ENCODE measurements at places on chromosomes 11 and 22.

- DNase-seq = no peak
Measured at GRCh38 chr22:47446331-47446730, 683.9 kb downstream of the TBC1D22A start.

DNA sequence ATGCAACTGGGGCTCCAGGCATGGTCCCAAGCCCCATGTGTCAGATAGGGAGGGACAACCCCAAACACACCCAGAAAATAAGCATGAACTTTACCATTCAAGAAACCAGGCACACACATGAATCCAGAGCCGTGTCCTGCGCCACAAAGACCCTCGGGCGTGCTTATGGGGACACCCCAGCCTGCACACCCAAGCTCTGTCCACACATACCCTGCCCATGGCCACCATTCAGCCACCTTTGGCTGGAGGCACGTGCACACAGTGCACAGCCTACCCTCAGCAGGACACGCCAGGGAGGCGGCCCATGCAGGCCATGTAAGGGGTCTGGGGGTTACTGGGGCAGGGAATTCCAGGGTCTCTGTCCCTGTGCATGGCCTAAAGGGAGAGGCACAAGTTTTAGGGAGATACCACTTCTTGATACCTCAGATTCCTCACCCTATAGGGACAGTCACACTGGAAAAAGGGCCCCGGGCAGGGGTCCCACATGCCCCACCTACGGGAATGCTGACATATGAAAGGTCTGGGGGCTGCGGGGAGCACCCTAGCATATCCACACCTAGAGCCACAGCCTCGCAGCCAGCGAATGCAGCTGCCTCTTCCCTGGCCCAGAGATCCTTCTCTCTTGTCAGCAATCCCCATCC lies 20.6 kb downstream of the PACSIN2 start:
- DNase-seq = no peak

GRCh38 chr11:34558211-34558610 lies 44.6 kb upstream of the ELF5 start:
- DNase-seq = no peak

GRCh38 chr22:29224121-29224858 lies 18.6 kb downstream of the EMID1 start:
- DNase-seq = no peak

DNA sequence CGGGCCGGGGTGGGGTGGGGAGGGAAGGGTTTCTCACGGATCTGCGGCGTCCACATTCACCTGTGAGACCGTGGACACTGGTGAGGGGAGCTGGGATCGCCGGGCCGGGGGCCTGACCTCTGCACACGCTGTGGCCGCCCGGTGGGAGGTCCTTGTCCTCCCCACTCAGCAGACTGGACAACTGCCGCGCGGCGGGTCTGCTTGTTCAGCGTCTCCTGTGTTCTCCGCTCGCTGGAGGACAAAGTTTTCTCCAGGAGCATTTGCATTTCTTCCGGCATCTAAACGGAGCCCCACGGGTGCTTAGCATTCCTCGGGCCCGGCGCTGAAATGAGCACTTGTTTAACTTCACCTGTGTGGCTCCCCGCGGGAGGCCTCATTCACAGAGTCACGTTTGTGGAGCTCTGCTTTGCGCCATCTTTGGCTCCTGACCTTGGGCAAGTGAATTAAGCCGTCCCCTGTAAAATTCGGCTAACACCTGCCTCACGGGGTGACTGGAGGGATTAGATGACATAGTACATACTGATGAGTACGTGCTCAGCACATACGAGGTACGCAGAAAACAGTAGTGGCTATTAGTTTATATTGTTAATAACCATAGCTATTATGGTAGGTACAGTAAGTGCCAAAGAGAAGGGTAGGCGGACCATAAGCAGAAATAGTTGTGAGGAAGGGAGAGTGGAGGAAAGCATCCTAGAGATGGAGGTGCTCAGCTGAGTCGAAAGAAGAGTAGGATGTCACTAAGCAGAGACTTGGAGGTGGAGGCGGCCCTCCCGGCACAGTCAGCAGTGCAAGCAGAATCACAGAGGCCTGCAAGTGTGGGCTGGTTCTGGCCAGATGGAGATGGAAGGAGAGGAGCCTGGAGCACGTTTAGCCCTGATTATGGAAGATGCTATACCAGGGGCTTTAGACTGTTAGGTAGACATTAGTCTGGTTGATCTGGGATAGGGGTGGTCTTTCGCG lies 885 bp downstream of the TRMU start:
- no peak for DNase-seq

GRCh38 chr22:19291218-19291579 lies 320 bp downstream of the CLTCL1 start:
- no peak for DNase-seq

DNA sequence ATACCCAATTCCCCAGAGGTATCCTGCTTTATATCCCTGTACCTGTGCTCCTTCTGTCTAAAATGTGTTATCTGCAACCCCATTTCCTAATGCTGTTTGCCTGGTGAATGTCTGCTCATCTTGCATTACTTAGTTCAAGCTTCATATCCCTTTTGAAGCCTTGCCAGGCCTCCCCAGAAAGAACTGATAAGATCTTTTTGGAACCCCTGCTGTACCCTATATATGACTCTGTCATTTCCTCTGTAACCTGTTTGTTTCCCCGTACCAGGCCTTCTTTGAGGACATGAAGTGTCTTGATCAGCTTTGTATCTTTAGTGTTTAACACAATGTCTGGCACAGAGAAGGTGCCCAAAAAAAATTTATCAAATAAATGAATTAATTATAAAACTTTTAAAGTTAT lies 77.6 kb downstream of the LIF start:
- DNase-seq = no peak

DNA sequence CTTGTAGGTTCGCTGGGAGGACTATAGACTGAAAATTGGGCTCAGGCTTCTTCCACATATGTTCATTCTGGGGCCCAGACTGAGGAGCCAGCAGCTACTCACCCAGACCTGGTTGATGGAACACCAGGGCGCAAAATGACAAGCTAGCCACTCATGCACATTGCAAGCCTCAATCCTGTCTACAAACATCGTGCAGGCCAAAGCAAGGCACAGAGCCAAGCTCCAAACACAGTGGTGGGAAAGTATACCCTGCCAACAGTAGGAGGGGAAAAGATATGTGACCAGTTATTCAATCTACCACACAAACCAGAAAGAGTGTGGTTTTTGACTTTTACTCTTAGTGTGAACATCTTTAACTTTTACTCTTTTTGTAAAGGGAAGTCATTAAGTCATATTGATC lies 660.5 kb downstream of the NTM start:
- no peak for DNase-seq

DNA sequence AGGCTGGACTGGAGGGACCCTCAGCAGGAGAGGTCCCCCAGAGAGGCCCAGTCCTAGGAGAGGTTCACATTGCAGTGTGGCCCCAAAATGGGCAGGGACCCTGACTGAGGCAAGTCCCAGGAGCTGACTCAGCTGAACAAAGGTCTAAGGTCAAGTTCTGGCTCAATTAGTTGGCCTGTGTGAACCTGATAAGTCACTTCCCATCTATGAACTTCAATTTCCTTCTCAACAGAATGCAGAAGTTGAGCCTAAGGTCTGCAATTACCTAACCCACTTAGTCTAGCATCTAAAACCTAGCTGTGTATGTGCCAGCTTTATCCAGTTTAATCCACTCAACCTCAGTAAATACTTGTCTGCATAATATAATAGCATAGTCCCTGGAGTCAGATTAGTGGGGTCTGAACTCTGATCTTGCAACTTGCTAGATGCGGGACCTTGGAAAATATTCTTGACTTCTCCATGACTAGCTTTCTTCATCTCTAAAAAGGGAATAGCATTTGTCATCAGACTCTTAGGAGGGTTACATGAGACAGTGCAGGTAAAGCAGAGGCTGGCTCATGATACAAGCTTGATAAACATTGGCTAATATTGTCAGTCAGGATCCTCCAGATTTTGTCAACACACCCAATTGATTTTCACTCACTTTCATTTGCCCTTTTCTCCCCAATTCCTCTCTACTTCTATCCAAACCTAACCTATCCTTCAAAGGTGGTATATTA lies 465.5 kb downstream of the INSC start:
- no peak for DNase-seq

DNA sequence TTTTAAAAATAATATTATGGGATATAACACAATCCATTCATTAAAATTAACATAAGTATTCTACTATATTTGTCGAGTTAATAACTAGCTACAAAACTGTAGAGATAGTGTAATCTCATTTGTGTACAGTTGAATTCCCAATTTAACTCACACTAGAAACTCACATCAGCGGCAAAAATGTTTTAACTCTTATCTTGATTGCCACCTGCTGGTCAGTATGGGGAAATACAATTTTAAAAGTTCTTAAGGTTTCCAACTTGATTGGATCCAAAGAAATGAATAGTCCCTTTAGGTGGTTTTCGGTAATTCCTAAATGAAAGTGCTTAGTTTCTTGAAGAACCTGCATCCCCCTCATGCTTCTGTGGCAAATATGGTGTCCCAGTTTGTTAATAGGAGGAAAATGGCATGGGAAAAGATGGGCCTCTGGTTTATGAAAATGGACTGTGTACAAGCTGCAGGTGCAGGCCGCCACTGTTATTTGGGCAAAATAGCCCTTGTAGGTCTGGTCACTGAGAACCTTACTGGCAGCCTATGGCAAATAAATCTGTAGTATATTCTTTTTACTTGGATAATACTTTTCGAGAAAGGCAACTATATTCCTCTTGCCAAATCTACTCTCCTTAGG lies 33.7 kb upstream of the SLC17A6 start:
- DNase-seq = no peak

GRCh38 chr22:37164505-37164887 lies 14.8 kb upstream of the IL2RB start:
- no peak for DNase-seq

- DNase-seq = no peak
Measured at GRCh38 chr22:27892064-27892463, 27.0 kb downstream of the PITPNB start.

DNA sequence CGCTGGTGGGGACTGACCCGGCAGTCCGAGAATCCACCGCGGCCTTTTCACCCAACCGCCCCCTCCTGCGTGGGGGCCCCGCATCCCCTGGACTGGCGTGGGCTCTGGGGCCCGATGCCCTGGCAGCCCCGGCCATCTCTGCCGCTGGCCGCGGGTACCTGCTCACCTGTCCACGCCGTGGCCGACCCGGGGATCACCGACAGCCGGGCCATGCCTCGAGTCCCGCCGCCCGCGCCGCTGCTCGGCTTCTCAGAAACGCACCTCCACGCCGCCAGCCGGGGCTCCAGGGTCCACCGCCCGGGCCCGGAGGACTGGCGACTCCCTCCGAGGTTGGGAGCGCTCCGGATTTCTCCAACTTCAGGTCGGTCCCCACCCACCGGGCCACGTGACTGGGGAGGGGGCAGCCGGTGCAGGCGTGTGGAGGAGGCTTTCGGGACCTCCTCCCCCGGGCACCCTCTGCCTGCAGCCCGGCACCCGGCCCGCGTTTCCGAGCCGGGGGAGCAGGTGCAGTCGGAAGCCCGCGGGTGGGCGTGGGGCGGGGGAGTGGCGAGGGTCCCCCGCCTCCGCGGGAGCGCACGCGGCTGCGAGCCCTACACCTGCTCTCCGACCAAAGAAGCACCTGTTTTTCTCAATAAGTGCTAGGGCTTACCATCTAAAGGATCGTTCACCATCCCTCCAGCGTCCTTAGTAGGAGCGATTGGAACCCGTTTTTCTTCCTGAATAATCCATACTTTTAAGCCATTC lies 554 bp upstream of the NRIP3 start:
- DNase-seq = peak; percentile 37

- DNase-seq = no peak
Measured at GRCh38 chr11:58259983-58260382, 8.1 kb downstream of the OR10W1 start.

GRCh38 chr11:83680321-83680720 lies 394.2 kb upstream of the CCDC90B start:
- DNase-seq = no peak

GRCh38 chr11:114256176-114256966 lies 39.8 kb upstream of the NNMT start:
- DNase-seq = no peak

- DNase-seq = no peak
Measured at GRCh38 chr11:10906521-10906920, 48.7 kb upstream of the ZBED5 start.

DNA sequence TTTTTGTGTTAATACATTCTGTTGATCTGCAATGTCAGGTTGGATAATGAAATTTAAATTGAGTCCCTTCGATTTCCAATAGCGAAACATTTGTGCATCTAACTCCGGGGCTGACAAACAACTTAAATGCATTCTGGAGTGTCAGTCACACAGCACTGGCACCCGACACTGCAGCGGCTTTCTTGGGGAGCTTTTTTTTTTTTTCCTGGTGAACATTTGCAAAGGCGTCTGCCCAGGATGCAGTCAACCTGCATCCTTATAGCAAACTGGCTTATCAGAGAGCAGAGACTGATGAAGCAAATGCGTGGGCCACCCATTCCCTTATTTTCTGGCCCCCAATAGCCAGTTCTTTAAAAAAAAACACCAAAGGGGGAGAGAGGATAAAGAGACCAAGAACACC lies 1167.7 kb downstream of the LRRC4C start:
- DNase-seq = no peak

DNA sequence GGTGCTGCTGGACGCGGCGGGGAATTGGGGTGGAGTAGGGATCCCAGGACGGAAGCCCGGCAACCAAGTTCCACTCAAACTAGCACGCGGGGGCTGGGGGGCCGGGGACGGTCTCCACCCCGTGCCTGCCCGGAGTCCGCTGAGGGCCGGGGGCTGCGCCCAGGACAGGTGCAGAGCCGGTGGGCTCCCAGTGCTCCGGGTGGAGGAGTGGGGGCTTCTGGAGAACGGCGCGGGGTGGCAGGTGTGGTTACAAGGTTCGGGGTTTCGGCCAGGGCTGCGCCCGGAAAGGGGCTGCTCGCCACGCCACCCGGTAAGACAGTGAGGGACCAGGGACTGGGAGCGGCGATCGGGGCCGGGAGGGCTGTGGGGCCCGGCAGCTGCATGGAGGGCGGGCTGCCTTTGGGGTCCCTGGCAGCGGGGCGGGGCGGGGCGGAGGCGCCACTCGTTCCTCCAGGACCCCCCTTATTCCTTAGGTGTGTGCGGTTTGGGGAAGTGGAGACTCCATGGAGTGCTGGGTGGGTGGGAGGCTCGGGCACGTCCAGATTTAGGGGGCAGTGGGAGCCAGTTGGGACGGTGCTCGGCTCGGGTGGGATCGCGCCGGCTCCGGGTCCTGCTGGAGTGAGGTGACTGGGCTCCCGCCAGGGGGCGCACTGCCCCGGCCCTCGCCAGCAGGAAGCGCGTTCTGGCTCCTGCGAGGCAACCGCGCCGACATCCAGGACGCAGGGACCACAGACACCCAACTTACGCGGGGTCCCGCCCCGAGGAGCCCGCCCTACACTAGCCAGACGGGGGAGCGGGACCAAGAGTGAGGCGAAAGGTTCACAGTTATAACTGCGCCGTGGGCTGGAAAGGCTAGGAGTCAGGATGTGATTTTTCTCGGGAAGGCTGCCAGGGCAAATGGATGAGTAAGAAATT lies 868 bp downstream of the TSPAN18 start:
- peak; percentile 40 for DNase-seq

DNA sequence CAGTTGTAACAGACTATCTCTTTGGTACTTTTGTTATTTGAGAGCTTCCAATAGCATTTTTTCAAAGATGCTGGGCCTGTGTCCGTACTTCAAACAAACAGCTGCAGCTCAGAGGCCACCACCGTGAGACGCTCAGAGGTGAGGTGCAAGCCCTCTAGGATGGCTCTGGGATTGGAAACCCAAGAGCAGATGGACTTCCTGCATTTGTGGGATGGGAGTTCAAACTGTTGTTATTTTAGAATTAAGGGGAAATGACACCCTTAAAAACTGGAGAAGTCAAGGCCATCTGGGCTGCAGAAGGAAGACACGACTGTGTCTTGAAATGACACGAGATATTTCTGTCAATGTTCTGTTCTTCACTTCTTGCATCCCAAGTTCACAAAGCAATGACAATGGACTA lies 9.2 kb upstream of the IL10RA start:
- DNase-seq = no peak
